ENCODE measurements at places on chromosomes 16 and 17.

DNA sequence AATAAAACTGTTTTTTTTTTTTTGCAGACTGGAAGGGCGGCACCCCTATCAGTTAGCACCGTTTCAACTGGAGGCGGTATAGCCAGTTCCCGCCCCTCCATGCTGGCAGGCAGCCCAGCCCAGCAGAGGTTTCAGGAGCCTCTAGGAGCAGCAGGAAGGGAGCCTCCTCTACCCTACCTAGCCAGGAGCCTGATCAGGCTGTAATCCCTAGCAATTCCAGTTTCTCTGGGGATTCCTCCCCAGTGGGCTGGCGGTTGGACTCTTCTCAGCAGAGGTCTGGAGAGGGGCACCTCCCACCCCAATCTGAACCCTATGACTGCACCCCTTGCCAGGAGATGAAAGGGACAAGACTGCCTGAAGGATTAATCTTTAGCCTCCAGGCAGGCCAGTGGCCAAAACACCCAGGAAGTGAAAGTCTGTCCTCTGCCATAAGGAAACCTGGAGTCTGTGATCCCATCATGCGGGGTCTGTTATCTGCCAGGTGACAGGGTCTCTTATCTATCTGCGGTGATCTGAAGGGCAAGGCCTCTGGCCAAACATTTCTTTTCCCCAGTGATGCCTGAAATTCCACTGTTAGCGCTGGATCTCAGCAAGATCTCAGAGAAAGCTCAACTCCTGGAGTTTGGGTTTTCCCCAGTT, 4.9 kb upstream of the CDH1 start:
- peak; percentile 3 for DNase-seq

DNA sequence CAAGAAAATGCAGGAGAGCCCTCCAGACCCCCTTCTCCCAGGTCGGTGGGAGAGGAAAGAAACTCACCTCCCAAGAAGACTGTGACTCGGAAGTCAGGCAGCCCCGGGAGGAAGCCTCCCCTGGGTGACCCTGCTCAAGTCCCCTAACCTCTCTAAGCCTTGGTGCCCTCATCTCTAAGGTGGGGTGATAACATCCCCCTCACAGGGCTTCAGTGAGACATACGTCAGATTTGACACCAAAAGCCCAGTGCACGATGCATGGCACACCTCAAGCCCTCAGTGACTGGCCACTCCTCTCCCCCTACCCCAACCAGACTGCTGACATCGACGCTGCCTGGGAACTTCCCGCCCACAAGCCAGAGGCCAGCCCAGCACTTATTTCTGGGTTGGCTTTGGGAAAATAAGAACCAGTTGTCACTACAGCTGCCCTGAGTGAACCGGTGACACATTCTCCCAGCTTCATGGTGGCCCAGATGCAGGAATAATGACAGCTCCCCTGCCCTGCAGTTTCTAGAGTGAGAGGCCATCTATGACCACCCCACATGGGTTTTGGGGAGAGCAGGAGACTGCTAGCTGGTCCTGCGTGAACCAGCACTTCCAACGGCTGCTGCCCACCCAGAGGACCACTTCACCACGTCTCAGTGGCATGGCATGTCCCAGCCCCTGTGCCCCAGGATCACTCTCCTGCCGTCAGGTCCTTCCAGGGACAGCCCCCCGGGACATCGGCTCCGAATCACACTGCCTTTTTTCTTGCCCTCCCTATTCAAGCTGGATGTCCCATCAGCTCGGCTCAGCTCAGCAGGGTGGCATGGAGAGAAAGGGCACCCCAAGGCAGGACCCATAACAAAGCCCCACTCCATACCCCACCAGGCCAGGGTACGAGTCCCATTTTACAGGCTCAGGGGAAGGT, 9.5 kb downstream of the KNOP1 start:
- DNase-seq = no peak

DNA sequence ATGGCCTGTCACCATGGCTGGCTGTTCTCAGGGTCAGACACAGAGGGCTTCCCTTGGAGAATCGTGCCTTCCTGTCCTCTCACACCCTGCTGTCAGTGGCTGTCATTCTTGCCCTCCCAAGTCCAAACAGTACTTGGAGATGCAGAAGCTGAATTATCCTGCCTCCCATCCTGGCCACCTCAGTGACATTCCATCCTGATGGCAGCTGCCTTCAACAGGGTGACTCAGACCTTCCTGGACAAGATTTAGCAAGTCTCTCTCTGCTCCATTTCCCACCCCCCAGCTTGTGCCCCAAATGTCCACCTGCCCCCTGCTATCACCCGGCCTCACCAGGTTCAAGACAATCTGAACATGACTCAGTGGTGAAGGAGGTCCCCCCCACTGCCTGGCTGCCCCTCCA, 4.8 kb upstream of the KRT36 start:
- DNase-seq = peak; percentile 7

- peak; percentile 42 for DNase-seq
Measured at GRCh38 chr17:40021451-40021971, 6.3 kb downstream of the CSF3 start.

- no peak for DNase-seq
Measured at GRCh38 chr16:27924411-27925118, 138.9 kb downstream of the GSG1L start.

GRCh38 chr17:48997827-48998586, 822 bp downstream of the IGF2BP1 start:
- DNase-seq = no peak
